ENCODE measurements at places on chromosomes 2 and 18.

- no peak for DNase-seq
Measured at GRCh38 chr2:234147335-234147861, 96.9 kb downstream of the SPP2 start.

GRCh38 chr2:204510709-204511420, 34.4 kb upstream of the PARD3B start:
- DNase-seq: no peak

DNA sequence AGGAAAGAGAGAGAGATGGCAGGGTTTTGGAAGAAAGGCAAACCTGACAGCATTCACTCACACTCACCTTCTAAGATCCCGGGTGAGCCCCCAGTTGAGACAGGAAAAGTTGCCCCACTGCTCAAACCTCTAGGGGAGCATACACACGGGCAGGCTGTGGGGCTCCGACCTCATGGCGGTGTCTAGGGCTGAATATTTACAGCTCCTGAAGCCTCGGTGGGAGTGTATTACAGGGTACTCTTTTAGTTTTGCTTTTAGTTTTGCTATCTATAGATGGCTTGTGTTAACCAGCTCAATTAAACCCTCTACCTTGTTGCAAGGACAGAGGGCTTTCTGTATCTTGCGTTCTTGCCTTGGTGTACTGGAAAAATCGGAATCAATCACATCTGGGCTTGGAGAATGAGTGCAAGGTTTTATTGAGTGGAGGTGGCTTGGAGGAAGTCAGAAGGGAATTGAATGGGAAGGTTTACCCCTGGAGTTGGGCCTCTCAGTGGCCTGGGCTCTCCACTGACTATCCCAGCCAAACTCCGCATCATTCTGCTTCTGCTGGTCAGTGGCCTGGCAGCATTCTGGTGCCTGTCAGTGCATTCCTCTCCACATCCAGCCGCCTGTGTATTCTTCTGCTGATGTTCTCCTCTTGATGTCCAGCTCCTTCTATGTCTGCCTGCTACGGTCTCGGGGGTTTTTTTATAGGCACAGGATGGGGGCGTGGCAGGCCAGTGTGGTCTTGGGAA, 10.1 kb upstream of the IFIH1 start:
- DNase-seq: no peak

- no peak for DNase-seq
Measured at GRCh38 chr2:232861353-232861752, 8.7 kb upstream of the SNORC start.

DNA sequence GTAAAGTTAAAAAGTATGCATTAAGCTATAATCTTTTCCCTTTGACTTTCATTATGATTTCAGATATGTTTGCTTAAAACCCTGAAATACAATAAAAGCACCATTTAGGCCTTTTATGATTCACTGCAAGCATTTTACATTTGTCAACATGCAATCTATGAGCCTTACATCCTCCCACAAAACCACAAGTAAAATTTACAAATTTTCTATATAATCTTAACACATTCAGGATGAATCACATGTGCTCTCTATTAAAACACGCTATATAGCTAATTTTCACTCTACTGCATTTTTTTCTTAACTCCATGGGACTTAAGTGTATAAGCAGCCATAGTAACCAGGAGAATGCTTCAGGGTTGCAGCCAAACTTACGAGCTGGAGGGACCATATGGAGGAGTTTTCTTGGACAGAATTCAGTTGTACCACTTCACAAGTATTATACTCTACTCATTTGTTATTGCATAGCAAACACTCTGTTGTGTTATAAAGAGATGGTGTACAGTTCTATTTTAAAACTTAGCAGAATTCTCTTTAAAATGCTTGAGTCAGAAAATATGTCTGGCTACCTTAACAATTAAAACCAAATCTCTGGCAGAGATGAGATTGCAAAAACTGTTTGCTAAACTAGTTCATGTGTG, 293.2 kb downstream of the ALK start:
- DNase-seq: no peak

GRCh38 chr2:196719110-196719872, 79.8 kb downstream of the CCDC150 start:
- DNase-seq: no peak

DNA sequence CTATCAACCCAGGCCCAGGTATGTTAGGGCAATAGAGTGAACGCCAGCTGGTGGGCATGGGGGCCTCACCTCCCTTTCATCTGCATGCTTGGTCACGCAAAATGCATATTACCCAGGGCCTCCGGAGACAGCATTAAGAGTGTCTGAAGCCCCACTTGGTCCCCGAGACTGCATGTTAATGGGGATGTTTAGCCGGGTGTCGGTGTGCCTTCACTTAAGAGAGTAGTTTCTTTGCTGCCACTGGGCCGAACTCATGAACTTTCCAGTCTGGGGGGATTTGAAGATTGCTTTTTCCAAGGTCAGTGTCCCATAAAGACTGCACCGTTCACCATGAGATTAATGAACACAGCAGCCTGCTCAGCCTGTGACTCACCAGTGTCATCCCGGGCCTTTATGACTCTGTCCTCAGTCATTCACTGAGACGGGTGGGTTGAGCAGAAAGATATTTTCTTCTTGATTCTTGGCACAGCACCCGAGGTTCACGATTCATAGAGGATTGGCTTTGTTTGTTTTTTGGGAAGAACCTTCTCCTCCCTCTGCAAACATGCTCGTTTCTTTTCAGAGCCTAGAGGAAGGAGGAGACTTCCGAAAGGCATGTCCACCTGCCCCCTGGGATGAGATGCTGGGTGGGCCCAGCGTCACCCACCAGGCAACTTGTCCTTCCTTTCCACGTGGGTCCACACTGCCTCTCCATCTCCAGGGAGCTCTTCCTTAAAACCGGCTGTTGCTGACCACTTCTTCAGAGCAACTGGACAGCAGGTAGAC, 199.1 kb downstream of the GLI2 start:
- no peak for DNase-seq

DNA sequence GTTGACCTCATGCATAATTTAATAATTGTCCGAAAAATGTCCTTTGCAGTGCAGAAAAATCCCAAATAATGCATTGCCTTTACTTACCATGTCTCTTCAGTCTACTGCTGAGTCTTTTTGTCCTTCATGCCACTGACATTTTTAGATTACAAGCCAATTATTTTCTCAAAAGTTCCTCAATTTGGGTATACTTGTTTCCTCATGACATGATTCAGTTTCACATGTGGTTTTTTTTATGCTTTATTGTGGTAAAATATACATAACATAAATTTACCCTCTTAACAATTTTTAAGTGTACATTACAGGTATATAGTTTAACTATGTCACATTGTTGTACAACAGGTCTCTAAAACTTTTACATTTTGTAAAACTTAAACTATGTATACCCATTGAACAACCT, 81.0 kb downstream of the EPC2 start:
- no peak for DNase-seq

GRCh38 chr2:10830203-10830602, 17.6 kb upstream of the PDIA6 start:
- DNase-seq: no peak

GRCh38 chr18:80108121-80108536, 933 bp upstream of the ADNP2 start:
- DNase-seq: no peak

- no peak for DNase-seq
Measured at GRCh38 chr2:112081262-112081661, 26.2 kb downstream of the TMEM87B start.

GRCh38 chr2:55995211-55995610, 71.6 kb upstream of the EFEMP1 start:
- no peak for DNase-seq

GRCh38 chr2:24435391-24436316, 55.4 kb upstream of the NCOA1 start:
- no peak for DNase-seq

DNA sequence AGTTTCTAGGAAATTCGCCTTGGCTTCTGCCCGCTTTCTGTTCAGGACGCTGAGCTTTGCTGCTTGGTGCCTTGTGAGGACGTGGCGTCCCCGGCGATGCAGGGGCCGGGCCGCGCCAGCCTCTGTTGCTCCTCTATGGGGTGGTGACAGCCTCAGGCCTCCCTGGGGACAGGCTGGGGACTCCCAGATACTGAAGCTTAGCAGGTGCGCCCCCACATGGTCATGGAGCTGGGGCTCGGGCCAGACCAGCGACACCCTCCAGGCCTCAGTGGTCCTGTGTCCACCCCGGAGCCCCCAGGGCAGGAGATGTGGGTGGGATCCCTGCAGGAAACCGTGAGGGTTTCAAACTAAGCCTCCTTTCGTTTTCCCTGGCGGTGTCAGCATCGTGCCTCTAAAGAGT, 29.2 kb downstream of the KCNG2 start:
- no peak for DNase-seq

GRCh38 chr2:226247289-226248275, 552.0 kb downstream of the IRS1 start:
- DNase-seq: no peak

- DNase-seq: no peak
Measured at GRCh38 chr2:75071766-75072165, 113.3 kb downstream of the POLE4 start.

DNA sequence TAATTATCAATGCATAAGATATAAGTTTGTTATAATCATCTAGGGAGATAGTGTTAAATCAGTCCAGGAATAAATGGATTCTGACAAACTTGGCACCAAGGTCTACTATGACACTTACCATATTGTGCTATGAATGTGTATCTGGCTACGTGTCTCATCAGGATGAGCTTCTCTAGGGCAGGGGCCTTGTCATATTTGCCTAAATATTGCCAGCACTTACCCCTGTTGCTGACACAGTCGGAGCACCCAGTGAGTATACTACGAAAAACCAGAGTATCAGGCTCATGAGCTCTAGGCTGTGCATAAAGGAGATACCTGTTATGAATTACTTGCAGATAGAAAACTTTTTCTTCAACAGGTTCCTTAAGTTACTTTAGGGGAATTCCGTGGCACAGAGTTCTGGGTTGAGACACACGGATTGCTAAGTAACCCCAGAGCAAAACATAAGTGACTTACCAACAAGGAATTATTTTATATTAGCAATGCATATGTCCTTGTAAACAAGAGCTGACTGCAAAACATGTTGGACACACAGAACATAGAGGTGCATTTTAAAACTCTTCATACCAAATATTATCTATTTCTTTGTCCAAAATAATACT, 7.7 kb upstream of the TTC39C start:
- DNase-seq: no peak

DNA sequence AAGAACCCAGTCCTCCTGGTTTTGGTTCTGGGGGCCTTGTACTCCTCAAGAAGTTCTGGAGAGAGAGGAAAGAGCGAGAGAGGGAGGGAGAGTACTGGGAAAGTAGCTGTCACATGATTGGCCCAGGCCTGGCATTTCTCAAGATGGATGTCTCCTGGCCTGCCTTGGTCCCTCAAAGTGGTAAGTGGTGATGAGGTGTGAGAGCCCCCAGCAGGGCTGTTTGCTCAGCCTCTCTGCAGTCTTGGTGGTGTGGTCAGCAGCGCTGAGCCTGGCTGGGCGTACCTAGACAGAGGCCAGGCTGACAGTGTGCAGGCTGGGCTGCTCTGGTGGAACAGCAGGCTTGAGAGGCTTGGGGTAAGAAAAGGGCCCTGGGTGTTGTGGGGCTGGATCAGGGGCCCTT, 2.5 kb downstream of the SPEG start:
- DNase-seq: no peak

- no peak for DNase-seq
Measured at GRCh38 chr2:25204190-25204838, 35.9 kb upstream of the POMC start.

DNA sequence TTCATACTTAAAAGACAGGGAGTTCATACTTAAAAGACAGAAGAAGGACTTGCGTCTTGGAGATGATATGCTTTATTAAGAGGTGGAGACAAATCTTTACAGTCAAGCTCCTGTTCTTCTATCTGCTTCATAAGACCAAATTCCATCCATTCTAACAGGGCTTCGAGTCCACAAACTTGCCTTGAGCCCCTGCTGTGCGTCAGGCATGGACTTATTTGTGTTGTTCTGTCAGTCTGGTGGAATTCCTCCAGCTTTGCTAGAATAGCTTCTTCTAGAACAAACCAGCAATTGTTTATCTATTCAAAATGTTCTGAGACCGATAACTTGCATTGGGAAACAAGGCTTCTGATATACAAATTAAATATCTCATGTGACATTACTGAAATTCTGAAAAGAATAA, 73.9 kb upstream of the SOX11 start:
- DNase-seq: no peak

- no peak for DNase-seq
Measured at GRCh38 chr2:26401739-26402541, at the start of gene DRC1. TSS of gene DRC1 (plus strand) at chr2:26401920. CDS start at chr2:26401990, 70 bp downstream.

GRCh38 chr2:225010804-225011203, 31.5 kb downstream of the DOCK10 start:
- no peak for DNase-seq

DNA sequence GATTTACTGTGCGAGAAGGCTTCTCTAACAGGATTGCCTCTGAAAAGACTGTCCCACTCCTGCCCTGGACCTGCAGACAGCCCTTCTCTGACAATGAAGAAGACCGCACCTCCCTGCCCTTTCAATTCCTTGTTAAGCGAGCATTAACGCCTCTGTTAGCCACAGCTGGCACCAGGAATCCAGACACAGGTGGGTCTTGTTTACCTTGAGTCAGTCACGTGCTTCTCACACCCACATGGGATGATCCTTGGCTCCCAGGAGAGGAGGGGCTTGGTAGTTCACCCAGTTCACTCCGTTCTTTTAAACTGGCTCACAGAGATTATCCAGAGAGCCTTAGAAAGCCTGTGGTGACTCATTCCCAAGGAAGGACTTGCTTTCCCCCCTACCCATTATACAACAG, 410.5 kb upstream of the MEIS1 start:
- no peak for DNase-seq

DNA sequence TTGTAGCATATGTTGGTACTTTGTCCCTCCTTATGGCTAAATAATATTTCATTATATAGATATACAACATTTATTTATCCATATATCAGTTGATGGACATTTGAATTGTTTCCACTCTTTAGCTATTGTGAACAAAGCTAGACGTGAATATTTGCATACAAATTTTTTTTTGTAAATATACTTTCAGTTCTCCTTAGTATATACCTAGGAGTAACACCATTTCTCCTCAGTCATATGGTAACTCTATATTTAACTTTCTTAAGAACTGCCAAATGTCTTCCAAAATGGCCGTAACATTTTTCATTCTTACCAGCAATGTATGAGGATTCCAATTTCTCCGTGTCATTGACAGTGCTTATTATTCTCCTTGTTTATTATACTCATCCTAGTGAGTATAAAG, 74.5 kb downstream of the TMEM185B start:
- DNase-seq: no peak

GRCh38 chr2:217555081-217555876, 447.5 kb downstream of the TNS1 start:
- no peak for DNase-seq

Measured in activated CD4-positive, CD25-positive, alpha-beta regulatory T cell (primary cell).